Stimulated activated memory B cell treated with anti-CD40 and anti-IgM and Interleukin-4, amounts not matched to agents 10 μg/mL and 1 μg/mL and 100 μg/mL, for 72 hours (primary cell): ENCODE measurements at places on chromosomes 12 and 14.

- ATAC-seq = no peak
Observed at GRCh38 chr14:101508948-101509729, 52.2 kb upstream of the DIO3 start.

GRCh38 chr12:44058366-44058765, 222.5 kb downstream of the TMEM117 start:
- ATAC-seq = no peak

DNA sequence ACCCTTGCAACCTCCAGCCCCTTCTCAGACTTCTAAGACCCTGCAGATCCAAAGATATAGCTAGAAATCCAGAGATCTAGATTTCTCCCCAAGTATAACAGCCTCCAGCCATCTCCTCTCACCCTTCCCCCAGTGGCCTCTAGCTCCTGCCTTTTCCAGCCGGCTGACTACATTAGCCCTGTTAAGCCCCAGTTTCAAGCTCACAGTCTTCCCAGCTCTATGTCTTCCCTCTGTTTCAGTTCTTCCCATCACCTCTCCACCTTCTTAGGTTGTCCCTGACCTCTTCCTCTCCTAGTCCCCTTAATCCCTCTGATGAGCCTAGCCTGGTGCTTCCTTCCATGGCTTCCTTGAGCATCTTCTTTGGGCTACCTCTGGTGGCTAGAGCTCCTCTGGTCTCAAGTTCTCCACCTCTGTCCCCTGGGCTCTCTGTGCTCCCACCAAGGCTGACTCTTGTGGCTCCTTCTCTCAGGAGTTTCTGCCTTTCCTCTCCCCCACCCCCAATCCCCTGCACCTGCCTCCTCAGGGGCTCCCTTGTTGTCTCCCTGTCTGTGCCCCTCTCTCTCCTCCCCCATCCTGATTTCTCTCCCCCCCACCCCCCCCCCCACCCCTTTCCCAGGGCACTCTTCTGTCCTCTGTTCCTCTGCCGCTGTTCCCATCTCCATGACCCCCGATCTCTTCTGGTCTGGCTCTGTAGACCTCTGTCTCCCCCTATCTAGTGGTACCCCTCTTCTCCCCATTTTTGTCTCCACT, 816 bp upstream of the GDF11 start:
- ATAC-seq = no peak

GRCh38 chr14:84254290-84254689, 1275.7 kb upstream of the FLRT2 start:
- no peak for ATAC-seq

DNA sequence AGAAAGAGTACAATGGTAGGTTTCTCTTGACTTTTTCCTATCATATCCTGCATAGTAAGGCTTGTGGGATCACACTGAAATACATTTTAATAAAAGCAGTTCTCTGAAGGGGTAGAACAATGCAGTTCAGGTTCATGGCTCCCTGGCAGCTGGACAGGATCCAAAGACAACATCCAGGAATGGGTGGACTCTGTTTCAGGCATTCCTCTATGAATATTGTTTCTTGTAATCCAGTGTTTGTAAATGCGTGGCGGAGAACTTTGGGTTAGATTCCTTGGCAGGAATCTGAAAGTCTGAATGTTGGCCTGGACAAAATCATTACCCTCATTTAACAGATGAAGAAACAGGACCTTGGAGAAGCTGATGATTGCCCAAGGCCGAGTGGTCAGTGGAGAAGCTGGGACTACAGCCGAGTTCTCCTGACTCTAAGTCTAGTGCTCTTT, 43.5 kb downstream of the SYNE2 start:
- no peak for ATAC-seq

GRCh38 chr12:98863167-98863566, 218.1 kb downstream of the APAF1 start:
- ATAC-seq = no peak

DNA sequence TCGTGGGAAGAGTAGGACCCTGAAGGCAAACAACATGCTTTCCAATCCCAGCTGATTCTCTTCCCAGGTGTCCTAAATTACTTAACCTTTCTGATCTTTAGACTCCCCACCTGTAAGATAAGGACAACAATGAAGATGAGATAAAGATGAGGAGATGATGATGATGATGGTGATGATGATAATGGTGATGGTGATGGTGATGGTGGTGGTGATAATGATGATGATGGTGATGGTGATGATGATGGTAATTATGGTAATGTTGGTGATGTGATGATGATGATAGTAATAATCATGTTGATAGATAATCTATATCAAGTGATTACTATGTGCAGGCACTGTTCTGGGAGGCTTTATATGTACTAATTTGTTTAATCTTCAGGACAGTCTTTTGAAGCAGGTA, 48.3 kb downstream of the NR1H4 start:
- no peak for ATAC-seq

DNA sequence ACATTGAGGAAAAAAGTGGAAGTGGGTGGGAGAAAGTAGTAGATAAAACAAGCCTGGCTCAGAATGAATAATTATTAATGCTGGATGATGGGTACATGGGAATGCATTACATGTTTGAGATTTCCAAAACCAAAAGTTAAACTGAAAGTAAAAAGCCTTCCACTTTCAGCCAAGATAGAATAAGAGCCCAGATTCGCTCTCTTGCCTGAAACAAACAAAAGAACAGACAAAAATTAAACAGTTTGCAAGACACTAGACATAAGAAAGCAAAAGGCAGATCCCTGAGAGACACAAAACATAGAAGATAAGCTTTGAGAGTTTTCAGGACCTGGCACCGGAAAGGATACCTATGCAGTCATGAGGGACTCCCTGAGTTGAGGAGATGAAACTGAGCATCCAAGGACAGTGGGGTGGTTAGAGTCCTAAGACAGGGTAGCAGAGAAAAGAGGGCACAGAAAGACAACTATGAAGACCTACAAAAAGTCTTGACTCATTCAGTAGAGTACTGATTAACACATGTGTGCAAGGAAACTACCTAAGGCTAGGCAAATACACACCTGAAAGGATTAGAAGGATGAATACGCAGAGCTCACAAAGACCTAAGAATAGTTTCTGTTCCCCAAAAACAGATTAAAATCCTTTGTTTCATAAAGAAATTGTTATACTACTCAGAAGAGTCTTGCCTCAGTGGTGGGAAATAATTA, 54.1 kb downstream of the CEP83 start:
- ATAC-seq = peak; percentile 78
